ENCODE measurements at places on chromosomes 4 and X. TPM values are rescaled to one million over a fixed set of nuclear protein-coding genes. Genes with fewer than 3 reads are reported as not detected.

GRCh38 chr4:174117445-174117844 lies 166.0 kb downstream of the FBXO8 start:
- DNase-seq = no peak

DNA sequence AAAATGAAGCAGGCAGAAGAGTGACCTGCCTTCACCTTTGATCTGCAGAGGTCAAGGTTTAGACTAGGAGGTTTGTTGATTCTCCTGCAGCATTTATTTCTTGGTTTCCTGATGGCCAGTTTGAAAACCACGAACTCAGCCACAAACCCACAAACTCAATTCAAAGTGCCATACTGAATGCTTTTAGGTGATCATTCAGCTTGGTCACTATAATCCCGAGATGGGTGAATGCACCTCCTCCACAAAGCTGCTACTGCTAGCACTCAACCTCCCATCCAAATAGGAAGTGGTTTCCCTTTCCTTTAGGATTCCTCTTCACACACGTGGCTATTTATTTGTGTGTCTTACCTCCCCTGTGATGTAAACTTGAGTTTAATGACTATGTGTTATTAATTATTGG lies 225.2 kb downstream of the MID1 start:
- no peak for DNase-seq

GRCh38 chrX:23668335-23668734 lies 1.0 kb downstream of the PRDX4 start:
- DNase-seq = no peak

- DNase-seq = no peak
Measured at GRCh38 chrX:50606300-50606950, 135.8 kb upstream of the DGKK start.

DNA sequence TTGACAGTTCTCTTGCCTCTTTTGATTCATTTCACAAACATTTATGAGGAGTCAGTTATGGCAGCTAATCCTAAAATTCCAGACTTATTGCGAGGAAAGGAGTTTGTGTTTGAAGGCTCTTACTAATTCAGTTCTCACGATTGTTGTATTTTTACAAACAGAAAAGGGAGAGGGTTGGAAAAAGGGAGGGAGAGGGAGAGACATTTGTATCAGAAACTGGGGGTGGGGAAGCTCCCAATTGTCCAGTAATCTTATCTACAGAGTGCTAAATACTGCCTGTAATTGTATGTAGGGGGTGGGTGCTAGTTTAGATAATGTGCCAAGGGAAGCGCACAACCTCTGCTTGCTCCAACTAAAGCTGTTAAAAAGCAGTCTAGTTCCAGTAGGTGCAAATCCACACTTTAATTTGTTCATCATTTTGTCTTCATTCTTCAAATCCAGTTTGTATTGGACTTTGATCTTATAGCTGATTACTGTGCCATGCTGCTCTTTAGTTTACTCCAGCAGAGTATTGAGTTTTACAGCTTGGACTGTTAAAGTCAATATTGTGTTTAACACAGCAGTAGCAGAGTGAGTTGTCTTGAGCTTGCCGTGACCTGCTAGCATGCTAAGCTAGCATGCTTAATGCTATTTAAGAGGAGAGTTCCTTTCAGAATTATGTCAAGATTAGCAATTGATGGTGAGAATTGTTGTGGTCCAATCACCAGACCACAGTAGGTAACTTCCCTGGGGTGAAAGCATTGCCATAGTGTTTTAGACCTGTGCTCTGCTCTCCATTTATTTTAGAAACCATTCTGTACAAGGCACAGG lies 13.9 kb downstream of the FNIP2 start:
- DNase-seq = no peak

- peak; percentile 16 for DNase-seq
Measured at GRCh38 chrX:335758-336155, 17.2 kb upstream of the GTPBP6 start.

DNA sequence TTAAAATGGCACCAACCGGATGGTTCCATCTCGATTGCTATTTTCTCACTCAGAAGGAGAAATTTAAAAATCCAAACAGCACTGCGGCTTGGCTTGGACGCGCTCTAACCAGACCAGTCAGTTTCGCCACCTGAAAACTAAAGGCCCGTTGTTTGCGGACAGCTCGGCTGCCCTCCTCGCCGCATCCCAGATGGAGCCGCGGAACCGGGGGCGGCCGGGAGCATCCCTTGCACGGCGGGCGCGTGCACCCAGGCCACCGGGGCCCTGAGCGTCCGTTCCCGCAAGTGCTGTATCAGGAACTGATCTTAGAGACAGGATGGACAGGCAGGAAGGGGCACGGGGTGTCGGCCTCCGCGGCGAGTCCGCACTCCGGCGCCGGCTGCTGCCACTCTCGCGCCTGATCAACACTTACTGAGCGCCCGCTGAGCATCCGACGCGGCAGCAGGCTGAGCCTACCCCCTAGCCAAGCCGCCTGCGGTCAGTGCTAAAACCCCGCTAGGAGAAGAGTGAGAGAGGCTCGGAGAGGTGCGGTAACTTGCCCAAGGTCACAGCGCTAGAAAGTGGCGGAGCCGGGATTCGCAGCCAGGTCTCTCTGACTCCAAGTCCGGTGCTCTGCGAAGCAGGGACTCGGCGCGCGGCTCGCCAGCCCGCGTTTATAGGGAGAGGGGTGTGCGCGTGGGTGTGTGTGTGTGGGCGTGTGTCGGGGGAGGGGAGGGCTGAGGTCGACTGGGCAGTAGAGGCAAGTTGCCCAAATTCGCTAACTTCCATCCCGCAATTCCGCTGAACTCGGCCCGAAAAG lies at the start of gene CITED1:
CITED1 (minus strand) TSS at position 629 of the 799 bp plus-strand sequence. CDS start 3,045 bp downstream, outside the sequence.
- peak; percentile 28 for DNase-seq

DNA sequence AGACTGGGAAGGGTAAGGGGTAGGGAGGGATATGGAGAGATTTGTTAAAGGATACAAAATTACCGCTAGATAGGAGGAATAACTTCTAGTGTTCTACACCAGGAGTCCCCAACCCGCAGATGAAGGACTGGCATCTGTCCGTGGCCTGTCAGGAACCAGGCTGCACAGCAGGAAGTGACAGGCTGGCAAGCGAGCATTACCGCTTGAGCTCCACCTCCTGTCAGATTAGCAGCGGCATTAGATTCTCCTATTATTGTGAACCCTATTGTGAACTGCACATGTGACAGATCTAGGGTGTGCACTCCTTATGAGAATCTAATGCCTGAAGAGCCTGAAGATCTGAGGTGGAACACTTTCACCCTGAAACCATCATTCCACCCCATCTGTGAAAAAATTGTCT lies 27.9 kb upstream of the BBS7 start:
- DNase-seq = no peak

GRCh38 chrX:136176399-136176825 lies 29.1 kb downstream of the FHL1 start:
- DNase-seq = no peak

DNA sequence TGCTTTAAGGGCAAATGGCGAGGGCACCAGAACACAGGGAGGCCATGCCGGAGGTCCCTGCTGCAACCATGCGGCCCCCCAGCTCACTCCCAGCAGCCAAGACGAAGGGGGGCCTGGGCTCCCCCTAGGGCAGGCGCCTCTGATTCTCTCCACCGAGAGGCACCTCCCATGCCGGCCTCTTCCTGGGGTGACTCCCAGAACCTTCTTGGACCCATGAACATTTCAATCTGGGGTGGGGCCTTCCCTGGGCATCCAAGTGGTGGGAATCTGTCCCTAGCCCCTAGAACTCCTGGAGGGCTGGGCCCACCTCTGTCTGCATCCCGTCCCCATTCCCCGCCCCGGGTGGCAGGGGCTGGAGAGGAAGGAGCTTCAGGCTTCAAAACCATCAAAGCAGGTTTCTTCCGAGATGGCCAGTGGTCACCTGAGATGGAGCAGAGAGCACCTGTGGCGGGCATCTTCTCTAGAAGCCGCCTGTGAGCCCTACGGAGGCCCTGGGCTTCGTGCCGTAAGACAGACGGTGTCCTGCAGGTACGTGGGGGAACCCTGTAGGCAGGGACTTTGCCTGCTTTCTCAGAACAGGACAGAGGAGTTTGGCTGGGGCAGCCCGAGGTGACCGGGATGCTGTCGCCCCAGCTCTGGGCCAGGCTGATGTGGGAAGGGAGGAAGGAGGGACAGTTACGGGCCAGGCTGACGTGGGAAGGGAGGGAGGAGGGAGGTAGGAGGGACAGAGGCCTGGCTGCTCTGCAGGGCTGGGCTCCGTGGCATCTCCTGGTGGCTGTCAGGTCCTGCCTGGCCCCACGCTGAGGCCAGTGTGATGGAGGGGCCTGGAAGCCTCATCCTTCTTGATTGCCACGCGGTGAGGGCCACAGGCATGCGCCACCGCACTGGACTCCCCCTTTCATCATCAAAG lies 6.8 kb upstream of the SLC25A6 start:
- peak; percentile 22 for DNase-seq

- DNase-seq = no peak
Measured at GRCh38 chr4:122584519-122584918, 36.3 kb downstream of the IL21 start.

DNA sequence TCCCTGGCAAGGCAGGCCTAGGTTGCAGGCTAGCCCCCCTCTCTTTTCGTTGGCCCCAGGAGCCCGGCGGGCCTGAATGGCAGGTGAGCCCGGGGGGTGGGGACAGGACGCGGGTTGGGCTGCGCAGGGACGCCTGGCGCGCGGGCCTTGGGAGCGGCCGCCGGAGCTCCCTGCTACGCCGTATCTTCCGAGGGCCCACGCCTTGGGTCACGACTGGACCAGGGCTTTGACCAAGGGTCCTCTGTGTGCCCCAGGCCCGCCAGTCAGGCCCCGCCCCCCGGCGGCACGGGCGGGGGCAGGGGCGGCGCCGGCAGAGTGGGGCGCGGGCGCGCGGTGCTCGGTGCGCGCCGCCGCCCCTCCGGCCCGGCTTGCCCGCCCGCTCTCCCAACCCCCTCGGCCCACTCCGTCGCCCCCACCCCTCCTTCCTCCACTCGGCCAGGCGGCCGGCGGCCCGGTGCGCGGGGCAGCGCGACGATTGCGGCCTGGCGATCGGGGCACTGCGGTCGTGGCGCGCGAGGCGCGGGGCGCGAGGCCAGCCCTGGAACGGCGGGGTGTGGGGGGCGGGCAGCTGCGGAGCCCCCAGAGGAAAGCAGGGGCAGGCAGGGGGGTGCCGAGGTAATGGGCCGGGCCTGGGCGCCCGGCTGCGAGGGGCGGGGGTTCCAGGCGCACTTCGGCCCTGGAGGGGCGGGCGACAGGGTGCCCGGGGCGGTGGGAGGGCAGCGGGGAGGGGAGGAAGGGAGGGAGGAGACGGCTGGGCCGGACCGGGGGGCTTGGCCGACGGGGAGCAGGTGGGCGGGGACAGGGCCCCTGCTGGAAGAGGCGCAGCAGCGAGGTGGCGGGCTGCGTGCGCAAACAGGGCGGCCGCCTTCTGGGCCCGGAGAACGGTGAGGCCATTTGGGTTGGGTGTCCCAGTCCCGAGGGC lies at the start of gene PRRG3:
PRRG3 (plus strand) TSS at position 798 of the 922 bp plus-strand sequence. CDS start 3,357 bp downstream, outside the sequence.
- no peak for DNase-seq

GRCh38 chr4:150224896-150225591 lies 146.8 kb downstream of the DCLK2 start:
- DNase-seq = no peak

DNA sequence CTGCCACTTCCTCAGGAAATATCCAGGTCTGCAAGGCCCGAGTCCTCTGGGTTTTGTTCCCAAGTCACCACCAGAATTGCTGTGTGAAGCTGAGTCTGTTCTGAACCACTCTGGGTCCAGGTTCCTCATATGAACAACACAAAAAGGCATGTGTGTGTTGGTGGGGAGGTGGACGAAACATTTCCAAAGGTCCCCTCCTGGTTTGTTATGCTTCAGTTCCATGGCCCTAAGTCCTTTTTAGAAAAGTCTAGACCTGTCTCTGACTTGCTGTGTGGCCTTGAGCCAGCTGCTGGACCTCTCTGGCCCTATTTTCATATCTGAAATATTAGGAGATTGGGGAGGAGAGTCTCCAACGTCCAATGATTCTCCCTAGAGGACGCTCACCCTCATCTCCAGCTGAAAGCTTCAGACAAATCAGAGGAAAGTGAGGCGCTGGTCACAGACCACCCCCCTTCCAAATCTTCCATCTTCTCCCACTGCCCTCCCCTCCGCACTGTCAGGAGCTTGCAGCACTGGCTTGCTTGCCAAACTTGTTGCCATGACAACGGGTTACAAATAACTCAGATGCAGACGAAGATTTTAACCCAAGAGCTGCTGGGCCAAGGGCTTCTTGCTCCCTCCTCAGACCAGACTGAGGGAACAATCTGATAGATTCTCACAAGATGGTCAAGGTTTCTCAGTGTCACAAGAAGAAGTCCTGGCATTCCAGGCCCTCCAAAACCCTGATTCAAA lies 64.5 kb downstream of the SMC1A start:
- DNase-seq = no peak

DNA sequence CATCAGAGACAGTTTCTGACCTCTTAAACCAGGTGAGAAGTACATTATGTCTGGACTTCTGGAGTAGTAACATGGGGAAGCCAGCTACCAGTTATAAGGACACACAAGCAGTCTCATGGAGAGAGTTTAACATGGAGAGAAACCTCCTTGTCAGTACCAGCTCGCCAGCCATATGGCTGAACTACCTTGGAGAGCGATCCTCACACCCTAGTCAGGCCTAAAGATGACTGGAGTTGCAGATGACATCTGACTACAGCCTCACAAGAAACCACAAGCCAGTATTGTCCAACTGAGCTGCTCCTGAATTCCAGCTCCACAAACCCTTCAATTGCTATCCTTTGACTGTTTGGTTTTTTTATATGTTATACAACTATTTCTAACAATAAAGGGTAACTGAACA lies 49.8 kb downstream of the PDHA2 start:
- no peak for DNase-seq

DNA sequence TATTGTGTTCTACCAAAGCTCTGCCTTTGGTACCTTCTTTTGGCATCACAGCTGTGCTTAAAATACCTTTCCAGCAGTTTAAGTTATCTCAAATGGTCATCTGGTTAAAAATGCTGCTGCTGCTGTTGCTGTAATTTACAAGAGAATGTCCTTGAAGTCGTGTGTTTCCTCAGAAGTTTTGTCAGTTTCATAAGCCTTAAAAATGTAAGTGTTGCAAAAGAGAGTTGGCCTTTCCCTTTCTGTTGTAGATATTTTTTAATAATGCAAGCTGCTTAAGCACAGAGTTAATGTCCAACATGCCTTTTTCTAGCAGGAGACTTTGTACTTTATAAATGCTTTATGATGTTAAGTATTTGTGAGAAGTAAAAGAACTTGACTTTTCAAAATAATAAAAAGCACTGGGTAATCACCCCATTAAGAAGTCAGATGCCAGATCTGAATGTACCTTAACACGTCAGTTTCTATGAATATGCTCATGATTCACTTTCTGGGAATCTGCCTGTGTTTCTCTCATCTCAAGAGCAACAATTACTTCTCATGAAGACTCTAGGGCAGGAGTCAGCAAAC lies 35.3 kb upstream of the TENM3 start:
- DNase-seq = no peak

DNA sequence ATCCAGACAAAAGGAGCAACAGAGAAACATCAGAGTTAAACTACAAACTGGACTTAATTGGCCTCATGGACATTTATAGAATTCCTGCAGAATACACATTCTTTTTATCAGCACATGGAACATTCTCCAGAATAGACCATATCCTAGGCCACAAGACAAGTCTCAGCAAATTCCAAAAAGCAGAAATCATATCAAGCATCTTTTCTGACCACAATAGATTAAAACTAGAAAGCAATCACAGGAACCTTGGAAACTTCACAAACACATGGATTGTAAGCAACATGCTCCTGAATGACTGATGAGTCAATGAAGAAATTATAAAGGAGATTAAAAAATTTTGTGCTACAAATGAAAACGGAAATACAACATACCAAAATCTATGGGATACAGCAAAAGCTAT lies 526.7 kb downstream of the PCDH7 start:
- no peak for DNase-seq

- no peak for DNase-seq
Measured at GRCh38 chr4:123060039-123060770, 137.8 kb upstream of the NUDT6 start.

Gene TRIML1
- total RNA-seq = not detected

Gene PDCL2
- not detected for total RNA-seq

Gene PITX2
- total RNA-seq = 0.50 TPM

Gene FAM184B
- total RNA-seq = not detected

Gene UNC5C
- 0.72 TPM for total RNA-seq

Gene EVC
- total RNA-seq = 6.3 TPM
